ENCODE measurements at places on chromosomes 12 and 14. TPM values are rescaled to one million over a fixed set of nuclear protein-coding genes. Genes with fewer than 3 reads are reported as not detected.

The TDRD9 gene
- total RNA-seq, result not detected

GRCh38 chr12:75554556-75554880 lies 43.1 kb upstream of the KRR1 start:
- no peaks in the 10 kb centered on the region for H3K27me3 ChIP-seq
- no peaks in the 10 kb centered on the region for H3K36me3 ChIP-seq
- H3K4me3 ChIP-seq, result no peak overlapping the region
- H3K4me1 ChIP-seq, result peaks cover 38% of the 10 kb centered on the region
- H3K27ac ChIP-seq, result no peak overlapping the region

DNA sequence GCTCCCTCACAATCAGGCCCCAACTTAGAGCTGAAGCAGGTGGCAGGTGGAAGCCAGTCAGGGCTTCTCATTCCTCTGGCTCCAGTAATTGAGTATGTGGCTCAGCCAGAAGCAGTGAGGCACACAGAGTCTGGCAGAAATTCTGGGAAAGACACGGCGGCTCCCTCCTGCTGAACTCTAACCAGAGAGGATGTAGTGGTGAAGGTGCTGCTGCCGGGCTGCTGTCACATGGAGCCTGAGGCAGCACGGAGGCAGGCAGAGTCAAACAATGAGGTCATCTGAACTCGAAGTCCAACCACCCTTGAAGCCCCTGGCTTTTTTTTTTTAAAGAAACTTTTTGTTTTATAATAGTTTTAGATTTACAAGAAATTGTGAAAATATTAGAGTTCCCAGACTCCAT lies 33.4 kb upstream of the SMOC1 start:
- peaks cover 19% of the 10 kb centered on the region for H3K4me1 ChIP-seq
- H3K27ac ChIP-seq, result no peak overlapping the region
- H3K27me3 ChIP-seq, result no peaks in the 10 kb centered on the region
- no peak overlapping the region for H3K4me3 ChIP-seq
- DNase-seq, result no peak

- no peaks in the 10 kb centered on the region for H3K4me1 ChIP-seq
- no peaks in the 10 kb centered on the region for H3K27me3 ChIP-seq
- no peak overlapping the region for H3K27ac ChIP-seq
- H3K36me3 ChIP-seq, result peaks cover 14% of the 10 kb centered on the region
- DNase-seq, result no peak
- H3K4me3 ChIP-seq, result no peak overlapping the region
These were observed 14.0 kb downstream of the ATP6V1D start for GRCh38 chr14:67345583-67345982.

The HVCN1 gene
- 3.1 TPM for total RNA-seq

The BBOF1 gene
- total RNA-seq, result 9.0 TPM

Measured in type B pancreatic cell (in vitro differentiated cells).